ENCODE measurements at places on chromosomes 7 and 10.

DNA sequence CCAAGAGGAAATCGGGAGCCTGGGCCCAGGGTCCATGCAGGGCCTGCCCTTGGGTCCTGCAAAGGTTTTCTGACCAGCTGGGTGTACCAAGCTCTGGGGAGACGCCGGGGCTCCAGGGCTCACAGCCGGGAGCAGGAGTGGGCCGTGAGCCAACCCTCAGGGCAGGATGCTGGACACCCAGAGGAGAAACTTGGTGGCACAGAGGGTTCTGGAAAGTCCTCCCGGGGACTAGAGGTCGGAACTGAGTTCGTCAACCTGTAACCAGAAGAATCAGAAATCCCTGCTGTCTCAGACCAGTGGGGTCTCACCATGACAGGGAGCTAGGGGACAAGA is 29.2 kb upstream of the PPP2R2D start:
- DNase-seq: no peak

GRCh38 chr7:114972567-114972966 is 50.7 kb downstream of the MDFIC start:
- DNase-seq: no peak

GRCh38 chr10:110860576-110861241 is 11.0 kb upstream of the PDCD4 start:
- peak; percentile 49 for DNase-seq

- peak; percentile 44 for DNase-seq
Measured at GRCh38 chr10:13271552-13272163, 28.2 kb downstream of the PHYH start.

DNA sequence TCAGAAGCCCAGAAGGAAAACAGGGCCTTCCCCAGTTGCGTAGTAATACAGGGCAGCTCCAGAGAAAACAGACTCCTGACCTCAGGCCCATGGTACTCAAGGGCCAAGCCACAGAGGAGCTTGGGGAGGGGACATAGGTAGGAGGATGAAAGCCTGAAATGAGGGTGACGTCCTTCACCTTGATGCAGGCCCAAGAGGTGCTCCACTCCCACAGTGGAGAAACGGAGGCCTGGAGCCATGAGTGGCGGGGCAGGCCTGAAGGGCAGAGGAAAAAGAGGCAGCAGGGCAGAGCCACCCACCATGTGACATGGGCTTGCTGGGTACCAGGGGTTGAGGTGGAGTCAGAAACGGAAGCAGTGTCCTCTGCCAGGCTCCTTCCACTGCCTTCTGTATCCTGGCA is 83.0 kb downstream of the C10orf105 start:
- no peak for DNase-seq

DNA sequence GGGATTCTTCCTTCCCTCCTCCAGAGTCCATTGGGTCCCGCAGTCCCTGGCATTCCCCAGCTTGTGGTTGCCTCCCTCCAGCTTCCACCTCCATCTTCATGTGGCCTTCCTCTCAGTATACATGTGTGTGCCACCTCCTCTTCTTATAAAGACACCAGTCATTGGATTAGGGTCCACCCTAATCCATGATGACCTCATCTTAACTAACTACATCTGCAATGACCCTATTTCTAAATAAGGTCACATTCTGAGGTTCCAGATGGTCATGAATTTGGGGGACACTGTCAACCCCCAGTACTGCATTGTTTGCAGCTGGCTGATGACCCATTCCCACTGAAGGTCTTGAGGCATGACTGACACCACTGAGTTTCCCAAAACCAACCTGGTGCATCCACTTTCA is 99.0 kb downstream of the PTPRE start:
- DNase-seq: no peak

DNA sequence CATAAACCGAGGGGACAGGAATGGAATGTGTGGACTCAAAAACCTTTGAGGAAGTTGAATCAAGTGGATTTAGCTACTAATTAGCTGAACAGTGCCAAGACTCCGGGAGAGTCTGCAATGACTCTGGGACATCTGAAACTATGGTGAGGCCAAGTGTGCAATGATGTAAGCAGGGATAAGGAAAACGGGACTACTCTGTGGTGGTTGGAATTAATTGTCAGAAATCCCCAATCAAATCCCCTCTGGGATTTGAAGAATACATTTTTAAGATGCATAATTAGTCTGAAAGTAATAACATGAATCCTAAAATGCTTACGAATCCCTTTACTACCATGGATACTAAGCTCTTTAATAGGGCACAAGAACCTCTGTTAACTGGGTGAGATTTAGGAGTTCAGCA is 602.8 kb downstream of the NRG3 start:
- no peak for DNase-seq

Data from activated CD4-positive, alpha-beta T cell treated with anti-CD3 and anti-CD28 coated beads, Interleukin-2, amount 50 U/mL, for 16 hours (primary cell).